Right lung (tissue), 10 donors: ENCODE measurements at places on chromosomes 5 and 9. TPM values are rescaled to one million over a fixed set of nuclear protein-coding genes. Genes with fewer than 3 reads are reported as not detected.

CCL27 gene
- 0.96 TPM for polyA plus RNA-seq

DNA sequence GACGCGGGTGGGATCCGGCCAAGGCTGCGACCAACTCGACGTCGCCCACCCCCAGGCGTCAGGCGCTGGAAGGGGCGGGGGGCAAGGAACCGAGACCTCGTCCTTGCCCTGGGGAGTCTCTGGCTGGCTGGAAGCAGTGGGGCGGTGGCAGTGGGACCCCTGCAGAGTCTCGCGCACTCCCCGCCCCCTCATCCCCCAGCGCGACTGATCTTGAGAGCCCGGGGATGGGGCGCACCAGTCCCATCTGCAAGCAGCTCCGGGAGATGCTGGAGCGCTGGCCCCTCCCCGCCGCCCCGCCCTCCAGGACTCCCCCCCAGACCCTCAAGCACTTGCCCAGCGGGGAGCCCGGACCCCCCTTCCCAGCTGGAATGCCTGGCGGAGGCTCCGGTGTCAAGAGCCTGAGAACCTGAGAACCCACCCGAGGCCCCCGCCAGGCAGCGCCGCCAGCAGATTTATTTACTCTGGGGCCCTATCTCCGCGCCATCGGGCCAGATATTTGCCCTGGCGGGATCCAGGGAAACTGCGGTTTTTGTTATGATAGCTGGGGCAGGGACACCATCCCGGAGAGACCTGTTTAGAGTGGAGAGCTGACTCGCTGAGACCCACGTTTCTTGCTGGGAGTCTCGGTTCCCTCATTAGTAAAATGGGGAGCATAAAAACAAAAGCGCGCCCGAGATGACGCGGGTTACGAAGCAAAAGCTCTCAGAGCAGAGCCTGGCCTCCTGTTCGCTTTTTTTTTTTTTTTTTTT is 1.2 kb downstream of the PRRT1B start:
- peak; percentile 57 for DNase-seq

GRCh38 chr5:148403344-148403743 is 19.6 kb downstream of the FBXO38 start:
- DNase-seq = no peak

DNA sequence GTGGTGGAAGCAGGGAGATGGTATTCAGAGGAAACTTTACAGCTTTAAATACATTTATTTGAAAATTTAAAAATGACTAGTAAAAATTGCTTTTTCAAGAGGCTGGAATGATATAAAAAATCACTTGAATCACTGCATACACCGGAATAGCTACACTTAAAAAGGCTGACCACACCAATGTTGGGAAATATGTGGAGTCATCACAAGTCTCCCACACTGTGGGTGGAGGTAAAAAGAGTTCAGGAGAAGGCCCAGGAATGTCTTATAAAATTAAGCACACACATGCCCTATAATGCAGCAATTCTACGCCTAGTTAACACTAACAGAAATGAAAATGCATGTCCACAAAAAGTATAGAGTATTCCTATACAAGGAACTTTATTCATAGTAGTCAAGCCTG is 198.1 kb downstream of the ROR2 start:
- DNase-seq = no peak

GRCh38 chr5:103336941-103337340 is 78.4 kb downstream of the MACIR start:
- no peak for DNase-seq
